ENCODE measurements at places on chromosomes 16 and 17.
A peak's percentile ranks its signal among the peaks of the same experiment; 100 is the strongest.

DNA sequence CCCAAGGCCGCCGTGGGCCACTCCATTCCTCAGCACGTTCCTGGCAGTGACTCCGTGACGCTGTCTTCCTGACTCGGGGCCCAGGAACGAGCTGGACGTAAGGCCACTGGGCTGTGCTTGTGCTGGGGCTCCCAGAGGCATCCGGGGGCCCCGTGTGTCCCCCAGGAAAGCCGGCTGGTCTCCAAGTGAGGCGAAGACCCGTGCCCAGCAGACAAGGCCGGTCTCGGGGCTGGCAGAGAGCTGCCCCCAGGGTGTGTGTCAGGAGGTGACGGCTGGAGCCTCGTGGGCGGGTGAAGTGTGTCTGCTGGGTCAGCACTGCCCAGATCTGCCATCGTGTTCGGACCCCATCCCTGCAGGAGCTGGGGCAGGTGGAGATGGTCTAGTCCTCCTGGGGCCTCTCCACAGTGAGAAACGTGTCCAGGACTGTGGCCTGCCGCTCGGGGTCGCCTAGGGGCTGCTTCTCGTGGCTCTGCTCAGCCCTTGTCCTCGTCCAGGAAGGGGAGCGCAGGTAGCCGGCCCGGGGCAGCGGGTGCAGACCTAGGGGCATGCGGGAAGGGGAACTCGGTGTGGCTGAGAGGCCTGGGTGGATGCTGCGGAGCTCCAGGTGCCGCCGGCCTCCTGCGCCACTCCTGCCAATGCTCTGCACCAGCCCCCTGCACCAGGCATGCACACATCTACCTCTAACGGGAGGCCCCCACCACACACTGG, 13.1 kb downstream of the DBNDD1 start:
- no peak for DNase-seq

DNA sequence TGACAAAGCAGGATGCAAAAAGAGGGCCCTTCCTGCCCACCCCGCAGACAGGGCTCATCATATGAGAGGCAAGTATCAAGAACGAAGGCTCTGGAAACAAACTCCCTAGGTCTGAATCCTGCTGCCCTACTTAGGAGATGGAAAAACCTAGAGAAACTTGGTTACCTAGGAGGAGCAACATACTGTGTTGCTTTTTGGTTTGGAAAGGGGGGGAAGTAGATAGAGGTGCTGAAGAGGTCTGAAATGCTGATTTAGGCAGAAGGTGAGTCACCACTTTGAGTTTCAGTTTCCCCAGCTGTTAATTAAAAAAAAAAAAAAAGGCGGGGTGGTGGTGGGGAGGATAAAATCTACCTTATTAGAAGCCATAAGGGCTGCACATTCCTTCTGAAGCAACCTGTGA, 1.5 kb downstream of the N4BP1 start:
- DNase-seq = no peak

GRCh38 chr17:7038025-7038862, 2.4 kb downstream of the SLC16A13 start:
- no peak for DNase-seq

- no peak for DNase-seq
These were observed at the start of gene KIF19 for GRCh38 chr17:74325743-74326379. KIF19 (plus strand) TSS chr17:74326226; CDS start chr17:74326350, 124 bp downstream.

- DNase-seq = no peak
These were observed 7.8 kb downstream of the SUPT4H1 start for GRCh38 chr17:58344047-58344790.

- peak; percentile 8 for DNase-seq
These were observed 6.7 kb downstream of the SPACA3 start for GRCh38 chr17:32998111-32998886.

DNA sequence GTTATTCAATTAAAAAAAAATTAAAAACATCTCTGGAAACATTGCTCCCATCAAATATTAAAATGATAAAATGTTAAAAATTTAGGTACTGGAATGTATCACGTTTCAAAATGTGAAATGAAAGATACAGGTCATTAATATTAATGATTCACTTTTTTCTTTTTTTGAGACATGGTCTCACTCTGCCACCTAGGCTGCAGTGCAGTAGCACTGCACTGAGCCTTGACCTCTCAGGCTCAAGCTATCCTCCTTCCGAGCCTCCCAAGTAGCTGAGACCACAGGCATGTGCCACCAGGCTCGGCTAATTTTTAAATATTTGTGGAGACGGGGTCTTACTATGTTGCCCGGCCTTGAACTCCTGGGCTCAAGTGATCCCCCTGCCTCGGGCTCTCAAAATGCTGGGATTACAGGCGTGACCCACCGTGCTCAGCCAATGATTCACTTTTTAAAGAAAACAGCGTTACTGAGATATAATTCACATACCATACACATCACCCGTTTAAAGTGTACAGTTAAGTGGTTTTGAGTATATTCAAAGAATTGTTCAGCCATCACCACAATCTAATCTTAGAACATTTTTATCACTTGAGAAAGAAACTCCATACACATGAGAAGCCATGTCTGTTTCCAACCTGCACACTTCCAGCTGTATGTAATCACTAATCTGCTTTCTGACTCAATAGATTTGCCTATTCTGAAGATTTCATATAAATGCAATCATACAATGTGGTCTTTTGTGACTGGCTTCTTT, 19.1 kb upstream of the NETO2 start:
- no peak for DNase-seq

- no peak for DNase-seq
These were observed 787 bp downstream of the CTCF start for GRCh38 chr16:67562918-67563707.

DNA sequence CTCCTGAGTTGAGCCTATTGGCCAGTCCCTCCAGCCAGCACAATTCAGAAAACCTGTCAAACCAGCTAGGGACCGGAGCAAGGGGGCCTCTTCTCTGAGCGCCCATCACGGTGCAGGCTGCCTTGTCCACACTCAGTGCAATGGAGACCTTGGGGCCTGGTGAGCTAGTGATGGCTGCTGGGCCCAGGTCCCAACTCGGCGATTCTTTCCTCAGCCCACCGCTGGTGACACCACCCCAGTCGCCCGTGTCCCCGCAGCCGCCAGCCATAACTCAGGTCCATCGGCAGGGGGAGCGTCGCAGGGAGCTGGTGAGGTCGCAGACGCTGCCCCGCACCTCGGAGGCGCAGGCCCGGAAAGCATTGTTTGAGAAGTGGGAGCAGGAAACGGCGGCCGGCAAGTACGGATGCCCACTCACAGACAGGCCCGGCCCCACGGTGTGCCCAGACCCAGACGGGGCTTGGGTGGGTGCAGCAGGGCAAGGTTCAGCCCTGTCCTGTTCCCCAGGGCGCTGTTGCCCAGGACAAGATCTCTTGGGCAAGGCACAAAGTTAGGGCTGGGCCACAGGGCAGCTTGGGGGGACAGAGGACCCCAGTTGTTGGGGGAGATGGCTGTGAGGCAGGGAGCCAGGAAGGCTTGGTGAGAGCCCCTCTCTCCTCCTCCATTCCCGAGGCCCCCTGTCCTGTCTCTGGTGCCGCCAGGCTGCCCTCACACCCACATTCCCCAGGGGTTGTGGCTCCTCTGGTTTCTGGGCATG, 10.8 kb downstream of the SMTNL2 start:
- no peak for DNase-seq

GRCh38 chr16:12185563-12185962, 209.0 kb downstream of the SNX29 start:
- DNase-seq = no peak

DNA sequence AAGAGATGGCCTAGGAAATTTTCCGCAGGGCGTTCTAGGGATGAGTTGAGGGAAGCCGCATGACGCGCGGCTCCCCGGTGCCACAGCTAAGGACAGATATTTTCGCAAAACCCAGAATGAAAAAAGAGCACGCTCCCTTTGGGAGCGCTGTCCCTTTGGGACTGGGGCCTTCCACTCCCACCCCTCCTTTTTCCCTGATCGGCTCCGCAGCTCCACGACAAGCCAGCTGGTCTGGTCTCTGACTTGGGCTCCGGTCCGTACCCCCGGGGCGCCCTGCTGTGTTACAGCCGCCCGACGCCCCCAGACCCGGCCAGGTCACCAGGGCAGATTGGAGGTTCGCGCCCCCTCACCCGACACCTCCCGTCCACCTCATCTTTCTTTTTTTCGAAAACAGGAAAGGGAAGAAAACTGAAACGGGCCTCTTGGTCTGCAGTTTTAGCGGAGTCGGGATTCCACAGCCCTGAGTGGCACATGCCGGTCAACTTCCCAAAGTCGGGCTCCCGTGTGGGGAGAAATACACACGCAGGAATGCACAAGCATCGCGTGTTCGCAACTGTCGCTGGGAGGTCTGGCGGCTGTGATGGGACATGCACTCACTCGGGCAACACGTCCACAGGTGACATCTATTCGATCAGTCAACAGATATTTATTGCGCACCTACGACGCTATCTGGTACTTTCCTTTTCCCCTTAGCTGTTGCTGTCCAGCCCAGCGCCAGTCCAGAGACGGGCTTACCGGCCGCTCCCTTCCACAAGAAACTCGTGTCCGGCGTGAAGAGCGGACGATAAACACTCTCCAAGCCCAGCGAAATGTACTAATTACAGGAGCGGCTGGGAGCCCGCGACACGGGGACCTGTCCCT, 3.9 kb upstream of the SOX9 start:
- DNase-seq = no peak

DNA sequence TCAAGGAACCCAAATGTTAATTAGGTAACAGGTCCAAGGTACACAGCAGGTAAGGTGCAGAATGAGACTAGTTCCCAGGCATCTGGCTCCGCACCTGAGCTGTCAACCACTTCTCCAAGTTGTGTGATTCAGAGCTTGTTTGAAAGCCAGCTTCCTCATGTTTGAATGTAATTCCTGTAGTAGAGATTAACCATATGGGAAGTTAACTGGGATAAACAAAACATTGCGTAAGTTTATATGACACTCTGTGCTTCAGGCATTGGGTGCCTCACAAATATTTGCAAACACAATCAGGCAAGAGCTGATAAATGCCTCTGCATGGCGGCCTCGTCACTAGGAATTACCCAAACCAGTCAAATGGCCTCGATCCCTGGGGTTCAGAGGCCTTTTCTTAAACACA, 27.9 kb upstream of the CPHXL start:
- no peak for DNase-seq

DNA sequence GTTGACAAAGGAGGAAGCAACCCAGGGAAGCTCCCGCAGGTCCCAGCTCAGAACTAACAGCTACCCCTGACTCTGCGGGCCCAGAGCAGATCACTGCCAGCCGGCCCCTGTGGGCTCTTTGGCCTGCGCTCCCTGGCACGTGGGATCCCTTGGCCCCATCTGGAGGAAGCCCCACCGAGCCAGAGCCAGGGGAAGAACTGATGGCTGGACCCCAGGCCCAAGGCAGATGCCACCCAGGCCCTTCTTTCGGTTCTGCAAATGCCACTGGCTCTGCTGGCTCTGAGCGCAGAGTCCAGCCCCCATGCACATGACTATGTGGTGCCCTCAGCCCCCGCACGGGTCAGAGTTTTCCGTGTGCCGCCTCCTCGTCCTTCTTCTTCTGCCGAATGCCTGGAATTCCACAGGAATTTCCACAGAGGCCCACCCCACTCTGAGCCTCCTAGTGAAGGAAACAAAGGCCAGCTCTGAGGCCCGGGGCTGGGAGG, 35.8 kb upstream of the SNN start:
- DNase-seq = peak; percentile 22

DNA sequence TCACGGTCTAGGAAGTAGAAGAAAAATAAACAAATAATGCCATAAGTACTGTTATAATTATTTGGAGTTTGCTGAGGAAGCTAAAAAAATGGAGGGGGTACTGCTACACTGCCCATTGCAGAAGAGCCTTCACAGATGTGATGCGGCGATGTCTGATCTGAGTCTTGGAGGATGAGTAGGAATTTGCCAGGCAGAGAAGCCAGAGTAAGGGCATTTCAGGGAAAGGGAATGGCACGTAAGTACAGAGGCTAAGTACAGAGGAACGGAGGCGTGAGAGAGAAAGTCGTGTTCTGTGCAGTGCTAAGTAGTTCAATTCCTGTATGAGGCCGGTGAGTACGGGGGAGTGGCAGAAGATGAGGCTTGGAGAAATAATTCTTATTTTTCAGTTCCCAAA, 741 bp upstream of the GRB2 start:
- DNase-seq = no peak

DNA sequence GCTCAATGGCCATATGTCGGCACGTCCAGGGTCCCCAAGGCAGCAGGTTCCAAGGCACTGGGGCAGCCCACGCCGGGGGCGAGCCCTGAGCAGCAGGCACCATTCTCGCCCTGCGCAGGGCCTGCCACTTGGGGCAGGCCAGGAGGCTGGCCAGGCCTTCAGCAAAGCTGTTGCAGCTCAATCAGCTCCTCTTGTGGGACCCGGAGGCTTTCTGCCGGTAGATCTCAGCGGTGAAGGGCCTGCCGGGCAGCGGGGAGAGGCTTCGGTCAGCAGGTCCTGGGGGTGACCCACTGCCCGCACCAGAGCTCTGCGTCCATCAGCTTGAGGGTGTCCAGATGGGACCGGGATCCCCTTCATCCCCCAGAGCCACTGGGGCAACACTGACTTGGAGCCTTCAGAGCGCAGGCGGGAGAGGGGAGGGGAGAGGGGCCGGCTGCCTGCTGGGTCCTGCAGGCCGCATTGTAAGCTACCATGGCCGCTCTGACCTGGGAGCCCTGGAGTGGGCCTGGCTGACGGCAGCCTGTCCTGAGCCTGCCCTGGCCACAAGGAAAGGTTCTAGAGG, 9.5 kb upstream of the RASD1 start:
- DNase-seq = no peak

DNA sequence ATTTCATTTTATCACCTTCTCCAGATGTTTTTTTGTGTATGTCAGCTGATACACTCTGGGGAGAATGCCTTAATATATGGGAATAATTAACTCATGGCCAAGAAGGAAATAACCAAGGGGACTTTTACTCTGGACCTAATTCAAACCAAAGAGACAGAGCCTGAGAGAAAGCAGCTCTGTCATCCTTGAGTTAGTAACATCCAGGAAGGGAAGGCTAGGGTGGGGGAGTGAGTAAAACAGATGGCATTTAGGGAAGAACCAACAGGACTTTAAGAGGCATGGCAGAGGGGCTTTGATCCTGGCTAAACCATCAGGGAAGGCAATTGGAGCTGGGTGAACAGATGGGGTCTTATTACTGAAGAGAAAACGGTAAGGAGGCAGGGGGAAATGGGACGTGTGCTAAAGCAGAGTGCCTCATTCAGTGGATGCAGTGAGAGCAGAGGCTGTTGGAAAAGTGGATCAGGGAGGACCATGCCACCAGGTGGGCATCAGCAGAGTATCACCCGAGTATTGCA, 2.5 kb upstream of the SMPD3 start:
- no peak for DNase-seq

DNA sequence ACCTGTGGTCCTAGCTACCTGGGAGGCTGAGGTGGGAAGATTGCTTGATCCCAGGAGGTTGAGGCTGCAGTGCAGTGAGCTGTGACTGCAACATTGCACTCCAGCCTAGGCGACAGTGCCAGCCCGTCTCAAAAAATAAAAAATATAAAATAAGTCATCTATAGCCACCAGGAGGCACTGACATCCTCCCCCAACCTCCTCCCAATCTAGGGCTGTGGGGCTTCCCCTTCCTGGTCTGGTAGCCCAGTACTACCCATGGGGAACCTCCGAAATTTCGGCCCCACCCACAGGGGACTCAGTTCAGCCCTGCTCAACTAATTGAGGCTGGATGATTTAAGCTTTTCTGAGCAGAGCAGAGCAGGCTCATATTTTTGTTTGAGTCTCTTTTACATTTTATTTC, 3.2 kb downstream of the ZSCAN10 start:
- no peak for DNase-seq

- DNase-seq = no peak
These were observed 214.3 kb downstream of the IRX3 start for GRCh38 chr16:54072237-54072636.

GRCh38 chr16:10878328-10878643, 1.3 kb downstream of the CIITA start:
- DNase-seq = no peak

- no peak for DNase-seq
These were observed 20.1 kb downstream of the CPNE2 start for GRCh38 chr16:57112403-57113041.

GRCh38 chr17:45093444-45094110, 32.5 kb downstream of the NMT1 start:
- no peak for DNase-seq
